ENCODE measurements at places on chromosomes 4 and X.
A peak's percentile ranks its signal among the peaks of the same experiment; 100 is the strongest.

- no peak for DNase-seq
These were observed 636.5 kb upstream of the SLIT2 start for GRCh38 chr4:19615086-19615689.

DNA sequence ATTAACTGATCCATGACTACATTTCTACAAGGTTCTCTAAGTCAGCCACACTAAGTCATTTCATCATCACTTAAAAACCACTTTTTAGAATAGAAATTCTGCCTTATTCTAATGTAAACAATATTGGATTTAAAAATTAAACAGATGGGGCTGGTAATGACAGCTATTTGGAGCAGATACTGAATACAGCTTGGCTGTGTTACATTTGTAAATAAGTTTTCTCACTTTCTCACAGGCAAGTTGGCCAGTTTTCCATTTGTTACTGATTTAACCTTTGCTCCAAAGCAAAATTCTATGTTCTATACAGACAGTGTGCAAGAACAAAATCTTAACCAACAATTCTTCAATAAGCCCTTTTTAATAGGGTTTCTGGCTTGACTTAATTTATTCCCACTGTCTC lies 370.7 kb downstream of the GRIA2 start:
- peak; percentile 22 for DNase-seq

DNA sequence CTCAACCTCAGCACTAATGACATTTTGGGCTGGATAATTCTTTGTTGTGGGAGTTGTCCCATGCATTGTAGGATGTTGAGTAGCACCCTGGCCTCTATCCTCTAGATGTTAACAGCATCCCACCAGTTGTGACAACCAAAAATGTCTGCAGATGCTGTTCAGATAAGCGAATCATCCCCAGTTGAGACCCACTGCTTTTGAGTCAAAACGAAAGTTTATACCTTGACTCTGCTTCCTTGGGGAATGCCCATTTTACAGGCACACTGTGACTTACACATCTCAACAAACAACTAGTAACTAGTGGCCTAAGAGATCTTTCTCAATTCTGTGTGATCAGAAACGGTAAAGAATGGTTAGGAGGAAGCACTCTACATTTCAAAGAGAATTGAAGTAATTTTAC lies 37.0 kb downstream of the SEPSECS start:
- DNase-seq, result no peak

- DNase-seq, result no peak
These were observed 66.5 kb downstream of the MAMLD1 start for GRCh38 chrX:150429594-150429993.

- no peak for DNase-seq
These were observed 318.9 kb upstream of the GATB start for GRCh38 chr4:152079543-152080293.

Measured in muscle of back (tissue), 13 donors.